Right renal cortex interstitium (tissue), 3 donors: ENCODE measurements at places on chromosomes 12 and 14. TPM values are rescaled to one million over a fixed set of nuclear protein-coding genes. Genes with fewer than 3 reads are reported as not detected.

DNA sequence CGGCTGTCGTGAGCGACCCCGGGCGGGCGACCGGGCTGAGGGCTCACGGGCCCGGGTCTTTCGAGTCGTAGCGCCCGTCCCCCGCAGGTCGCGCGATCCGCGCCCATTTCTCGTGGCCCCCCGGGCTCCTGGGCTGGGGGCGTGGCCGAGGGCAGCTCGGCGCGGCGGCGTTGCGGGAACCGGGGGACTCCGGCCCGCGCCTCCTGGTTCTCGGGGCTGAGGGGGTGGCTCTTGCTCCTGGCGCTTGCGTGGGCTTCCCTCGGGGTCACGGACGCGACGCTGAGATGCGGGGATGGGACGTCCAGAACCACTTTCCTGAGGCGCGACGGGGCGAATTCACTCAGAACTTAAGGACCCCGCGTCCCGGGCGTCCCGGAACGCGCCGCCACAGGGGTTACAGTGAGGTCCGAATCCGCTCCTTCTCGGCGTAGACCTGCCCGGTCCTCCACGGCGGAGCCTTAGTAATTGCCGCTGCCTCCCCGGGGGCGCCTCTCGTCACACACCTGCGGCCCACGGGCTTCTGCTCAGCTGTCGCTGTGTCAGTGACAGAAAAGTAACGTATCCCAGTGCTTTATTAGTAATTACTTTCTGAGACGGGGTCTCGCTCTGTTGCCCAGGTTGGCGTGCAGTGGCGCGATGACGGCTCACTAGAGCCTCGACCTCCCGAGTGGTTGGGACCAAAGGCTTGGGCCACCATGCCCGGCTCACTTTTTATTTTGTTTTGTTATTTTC, 606 bp downstream of the EP400 start:
- DNase-seq = no peak

The CCDC196 gene
- polyA plus RNA-seq = 0.22 TPM

DNA sequence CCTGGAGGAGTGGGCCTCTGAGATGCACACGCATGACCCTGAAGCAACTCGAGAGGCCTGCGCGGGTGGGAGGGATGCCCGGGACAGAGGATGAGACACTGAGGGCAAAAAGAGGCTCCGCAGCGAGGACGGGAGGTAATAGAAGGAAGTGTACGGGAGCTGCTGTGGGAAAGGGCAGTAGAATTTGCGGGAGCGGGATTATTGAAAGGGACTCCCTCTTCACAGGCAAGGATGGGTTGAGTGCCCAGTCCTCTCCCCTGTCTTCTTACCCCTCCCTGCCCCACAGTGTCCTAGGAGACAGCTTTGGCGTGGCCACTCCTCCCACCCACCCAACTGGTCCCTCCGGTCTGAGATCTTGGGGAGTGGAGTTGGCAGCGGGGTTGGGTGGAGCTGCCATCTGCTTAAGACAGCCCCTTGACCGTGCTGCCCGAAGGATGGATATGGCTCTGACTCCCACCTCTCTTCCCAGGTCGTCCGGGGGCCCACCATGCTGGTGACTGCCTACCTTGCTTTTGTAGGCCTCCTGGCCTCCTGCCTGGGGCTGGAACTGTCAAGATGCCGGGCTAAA, 15.7 kb upstream of the ESPL1 start:
- DNase-seq = no peak

DNA sequence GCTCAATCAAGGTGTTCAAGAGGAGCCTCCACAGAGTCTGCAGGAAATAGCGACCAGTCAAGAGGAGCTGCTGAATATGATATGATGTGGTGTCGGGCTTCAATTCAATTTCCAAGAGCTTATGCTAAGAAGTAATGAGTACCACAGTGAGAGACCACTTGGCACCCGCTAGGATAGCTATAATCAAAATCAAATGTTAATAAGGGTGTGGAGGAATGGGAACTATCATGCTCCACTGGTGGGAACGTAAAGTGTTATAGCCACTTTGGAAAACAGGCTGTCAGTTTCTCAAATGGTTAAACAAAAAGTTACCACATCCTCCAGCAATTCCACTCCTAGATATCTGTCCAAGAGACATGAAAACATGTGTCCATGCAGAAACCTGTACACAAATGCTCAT, 6.7 kb downstream of the POLR3B start:
- no peak for DNase-seq

DNA sequence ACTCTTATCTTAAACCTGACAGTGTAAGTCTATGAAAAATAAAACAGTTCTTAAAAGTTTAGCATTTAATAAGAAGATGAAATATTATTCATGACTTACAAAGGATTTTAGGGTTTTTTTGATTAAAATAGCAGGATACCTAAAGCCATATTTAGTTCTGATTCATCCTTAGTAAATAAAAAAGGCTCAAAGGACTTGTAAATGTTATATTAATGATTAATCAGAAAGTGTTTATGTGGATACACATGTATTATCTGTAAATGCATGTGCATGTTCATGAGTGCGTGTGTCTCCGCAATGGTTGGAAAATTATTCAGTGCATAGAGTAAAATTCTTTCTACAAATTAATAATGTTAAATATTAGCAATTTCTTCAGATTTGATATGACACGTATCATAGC, 4.4 kb downstream of the KLRF1 start:
- no peak for DNase-seq
